Chondrocyte (in vitro differentiated cells): ENCODE measurements at places on chromosomes 7 and 10.
A peak's percentile ranks its signal among the peaks of the same experiment; 100 is the strongest.

DNA sequence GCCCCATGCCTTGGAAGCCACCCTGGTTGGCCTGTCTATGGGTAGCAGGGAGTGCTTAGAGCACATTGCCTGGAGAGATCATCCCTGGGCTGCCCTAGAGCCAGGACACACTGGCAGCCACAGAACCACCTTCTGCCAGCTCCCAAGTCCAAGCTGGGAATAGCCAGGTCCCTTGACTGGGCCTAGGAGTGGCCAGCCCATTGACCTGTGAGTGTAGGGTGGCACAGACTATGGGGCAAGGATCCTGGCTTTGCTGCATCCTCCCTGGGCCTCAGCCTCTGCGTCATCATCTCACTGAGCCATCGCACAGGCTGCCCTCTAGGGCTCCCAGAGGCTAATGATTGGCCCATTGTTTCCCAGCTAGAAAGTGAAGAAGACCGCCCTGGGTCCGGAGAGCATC lies 7.0 kb downstream of the AQP1 start:
- H3K4me3 ChIP-seq: no peak overlapping the region
- H3K27me3 ChIP-seq: no peaks in the 10 kb centered on the region
- no peak overlapping the region for H3K27ac ChIP-seq
- no peaks in the 10 kb centered on the region for H3K36me3 ChIP-seq
- peaks cover 42% of the 10 kb centered on the region for H3K4me1 ChIP-seq

- H3K27me3 ChIP-seq: peaks cover 24% of the 10 kb centered on the region
- H3K4me1 ChIP-seq: peaks cover 10% of the 10 kb centered on the region
- no peaks in the 10 kb centered on the region for H3K36me3 ChIP-seq
- H3K4me3 ChIP-seq: no peak overlapping the region
Measured at GRCh38 chr7:155800741-155801267, 11.5 kb downstream of the SHH start.

DNA sequence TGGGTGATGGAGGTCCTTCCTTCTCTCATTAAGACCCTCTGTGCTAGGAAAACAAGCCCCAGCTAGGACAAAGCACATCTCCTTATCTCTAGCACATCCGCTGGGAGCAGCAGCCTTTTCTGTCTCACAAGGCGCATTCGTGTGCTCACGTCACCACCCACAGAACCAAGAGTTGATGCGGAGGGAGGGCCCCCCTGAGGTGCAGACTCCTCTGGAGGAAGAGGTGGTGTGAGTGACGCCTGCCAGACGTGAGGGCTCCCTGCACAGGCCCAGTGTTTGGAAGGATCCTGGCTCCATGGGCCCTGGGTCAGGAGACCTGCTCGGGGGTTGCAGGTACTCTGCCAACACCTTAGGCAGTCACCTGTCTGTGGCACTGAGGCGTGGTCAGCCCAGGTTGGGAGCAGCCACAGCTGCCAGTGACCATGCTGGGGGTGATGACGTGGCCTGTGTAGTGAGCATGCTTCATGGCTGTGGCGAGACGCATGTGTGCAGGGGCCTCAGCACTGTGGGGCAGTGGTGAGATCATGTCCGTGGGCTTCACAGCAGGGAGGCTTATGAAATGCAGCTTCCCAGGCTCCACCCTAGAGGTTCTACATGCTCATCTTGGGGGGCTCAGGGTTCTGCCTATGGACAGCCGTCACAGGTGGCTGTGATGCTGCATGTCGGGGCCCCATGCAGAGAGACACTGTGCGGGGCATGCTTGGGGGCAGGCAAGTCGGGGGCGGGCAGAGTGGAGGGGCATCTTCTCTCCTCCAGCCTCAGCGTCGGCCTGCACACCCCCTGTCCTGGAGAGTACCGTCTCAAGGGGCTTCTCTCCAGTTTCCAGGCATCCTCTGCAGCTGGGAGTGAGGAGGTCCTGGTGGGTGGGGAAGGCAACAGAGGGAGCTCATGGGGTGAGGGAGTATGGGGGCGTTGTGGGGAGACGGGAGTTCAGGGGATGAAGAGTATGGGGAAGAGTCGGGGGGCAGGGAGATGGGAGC lies 56.2 kb upstream of the DPYSL4 start:
- peaks cover 6% of the 10 kb centered on the region for H3K36me3 ChIP-seq
- H3K27me3 ChIP-seq: peaks cover 6% of the 10 kb centered on the region
- DNase-seq: peak; percentile 85
- H3K4me3 ChIP-seq: no peak overlapping the region

DNA sequence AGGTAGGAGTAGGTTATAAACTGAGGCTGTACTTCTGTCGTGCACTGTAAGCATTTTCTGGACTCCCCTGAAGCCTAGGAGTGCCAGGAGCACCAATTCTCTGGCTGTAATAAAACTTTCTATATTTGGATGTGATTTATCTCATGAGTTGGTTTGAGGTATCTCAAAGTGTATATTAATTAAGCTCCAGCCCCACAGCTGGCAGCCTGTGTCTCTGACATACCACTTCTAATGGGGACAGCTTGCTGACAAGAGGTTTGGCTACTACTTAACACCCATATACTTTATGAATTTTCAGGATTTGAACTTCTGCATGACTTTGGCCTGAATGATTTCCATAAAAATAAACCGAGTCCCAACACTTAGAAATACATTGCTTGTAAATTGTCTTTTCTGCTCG lies 35.2 kb downstream of the CFAP58 start:
- no peaks in the 10 kb centered on the region for H3K36me3 ChIP-seq
- no peaks in the 10 kb centered on the region for H3K4me1 ChIP-seq
- H3K4me3 ChIP-seq: no peak overlapping the region
- no peak overlapping the region for H3K27ac ChIP-seq
- peaks cover 43% of the 10 kb centered on the region for H3K27me3 ChIP-seq

- peaks cover 22% of the 10 kb centered on the region for H3K4me1 ChIP-seq
- H3K4me3 ChIP-seq: no peak overlapping the region
- peak overlapping the region; percentile 93 for H3K27ac ChIP-seq
- H3K27me3 ChIP-seq: peaks cover 13% of the 10 kb centered on the region
- peak; percentile 77 for DNase-seq
- no peaks in the 10 kb centered on the region for H3K36me3 ChIP-seq
Measured at GRCh38 chr7:159098811-159099655, 45.6 kb downstream of the VIPR2 start.

- no peak overlapping the region for H3K27ac ChIP-seq
- H3K36me3 ChIP-seq: no peaks in the 10 kb centered on the region
- H3K27me3 ChIP-seq: no peaks in the 10 kb centered on the region
Measured at GRCh38 chr7:30411897-30412296, 66.7 kb downstream of the NOD1 start.

DNA sequence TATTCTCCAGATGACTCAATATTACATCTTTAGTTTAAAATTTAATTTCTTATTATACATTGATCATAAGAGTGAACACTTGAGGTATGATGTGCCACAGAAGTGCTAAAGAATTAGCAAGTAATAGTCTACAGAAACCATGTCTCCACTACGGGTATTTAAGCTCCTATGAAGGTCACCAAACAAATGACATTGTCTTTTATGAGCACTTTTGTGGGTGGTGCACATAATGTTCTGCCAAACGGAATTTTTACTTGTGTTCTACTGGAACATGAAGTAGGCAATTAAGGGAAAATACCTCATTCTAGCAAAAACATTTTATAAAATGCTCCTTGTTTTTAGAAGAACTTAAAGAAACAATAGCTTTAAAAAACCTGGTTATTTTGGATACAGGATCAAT lies 27.4 kb upstream of the CUBN start:
- DNase-seq: no peak
- H3K36me3 ChIP-seq: peaks cover 1% of the 10 kb centered on the region
- H3K4me3 ChIP-seq: no peak overlapping the region
- H3K27me3 ChIP-seq: no peaks in the 10 kb centered on the region
- peaks cover 35% of the 10 kb centered on the region for H3K4me1 ChIP-seq

DNA sequence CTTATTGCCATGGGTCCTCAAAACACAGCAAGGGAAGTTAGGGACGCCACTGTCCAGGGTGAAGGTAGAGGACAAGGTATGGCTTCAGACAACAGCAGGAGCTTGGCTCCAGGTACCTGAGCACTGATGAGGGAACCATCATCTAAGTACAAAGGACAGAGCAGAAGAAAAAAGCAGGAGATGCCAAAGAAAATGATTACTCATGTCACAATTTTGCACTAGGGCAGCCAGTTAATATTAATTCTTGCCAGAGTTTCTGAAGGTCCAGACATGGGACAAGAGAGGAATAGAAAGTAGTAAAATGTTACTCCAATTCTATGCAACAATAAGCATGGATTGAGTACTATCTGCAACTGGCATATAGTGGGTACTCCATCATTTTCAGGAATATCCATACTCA lies 14.1 kb downstream of the PTN start:
- H3K27me3 ChIP-seq: no peaks in the 10 kb centered on the region
- no peak overlapping the region for H3K4me3 ChIP-seq
- no peak for DNase-seq
- peaks cover 27% of the 10 kb centered on the region for H3K4me1 ChIP-seq
- no peaks in the 10 kb centered on the region for H3K36me3 ChIP-seq
- no peak overlapping the region for H3K27ac ChIP-seq

- DNase-seq: no peak
- H3K4me3 ChIP-seq: no peak overlapping the region
- peaks cover 7% of the 10 kb centered on the region for H3K4me1 ChIP-seq
- H3K36me3 ChIP-seq: peaks cover 6% of the 10 kb centered on the region
Measured at GRCh38 chr7:130189343-130189742, 15.9 kb downstream of the TMEM209 start.

GRCh38 chr7:39375047-39375873 lies 190.9 kb upstream of the YAE1 start:
- DNase-seq: no peak
- H3K36me3 ChIP-seq: no peaks in the 10 kb centered on the region
- no peak overlapping the region for H3K4me3 ChIP-seq
- peaks cover 2% of the 10 kb centered on the region for H3K27me3 ChIP-seq
- H3K27ac ChIP-seq: no peak overlapping the region

- no peaks in the 10 kb centered on the region for H3K27me3 ChIP-seq
- H3K4me1 ChIP-seq: peaks cover 5% of the 10 kb centered on the region
- no peak overlapping the region for H3K4me3 ChIP-seq
- DNase-seq: no peak
Measured at GRCh38 chr10:67903581-67903980, 19.1 kb downstream of the SIRT1 start.
